ENCODE measurements at places on chromosomes 4 and X.
A peak's percentile ranks its signal among the peaks of the same experiment; 100 is the strongest.

- no peak for DNase-seq
These were observed 209.3 kb downstream of the UGT8 start for GRCh38 chr4:114807759-114808404.

- no peak for DNase-seq
These were observed 166.1 kb upstream of the NUDT6 start for GRCh38 chr4:123088501-123088900.

DNA sequence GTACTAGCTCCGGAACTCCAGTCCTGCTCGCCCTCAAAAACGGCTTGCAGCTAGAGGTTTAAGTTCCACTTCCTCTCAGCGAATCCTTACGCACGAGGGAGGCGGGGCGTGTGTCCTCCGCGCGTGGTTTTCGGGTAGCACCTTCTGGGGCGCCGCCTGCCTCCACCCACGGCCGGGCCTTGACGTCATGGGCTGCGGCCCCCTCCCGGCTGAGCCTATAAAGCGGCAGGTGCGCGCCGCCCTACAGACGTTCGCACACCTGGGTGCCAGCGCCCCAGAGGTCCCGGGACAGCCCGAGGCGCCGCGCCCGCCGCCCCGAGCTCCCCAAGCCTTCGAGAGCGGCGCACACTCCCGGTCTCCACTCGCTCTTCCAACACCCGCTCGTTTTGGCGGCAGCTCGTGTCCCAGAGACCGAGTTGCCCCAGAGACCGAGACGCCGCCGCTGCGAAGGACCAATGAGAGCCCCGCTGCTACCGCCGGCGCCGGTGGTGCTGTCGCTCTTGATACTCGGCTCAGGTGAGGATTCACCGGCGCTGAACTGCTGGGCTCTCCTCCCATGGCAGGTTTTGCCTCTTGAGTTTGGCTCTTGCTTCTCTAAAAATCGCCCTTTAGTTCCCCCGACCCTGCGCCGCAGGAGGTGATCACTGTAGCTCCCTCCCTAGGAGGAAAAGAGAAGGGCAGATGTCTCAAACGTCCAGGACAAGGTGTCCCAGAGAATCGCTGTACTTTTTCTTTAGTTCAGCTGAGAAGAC is at the start of gene AREG:
Gene AREG, plus strand, starts transcription at position 246 of the 752 bp plus-strand sequence. Its CDS starts 210 bp downstream, at position 456.
- DNase-seq = peak; percentile 12

GRCh38 chr4:76156635-76157034 is 8.4 kb upstream of the NUP54 start:
- no peak for DNase-seq

DNA sequence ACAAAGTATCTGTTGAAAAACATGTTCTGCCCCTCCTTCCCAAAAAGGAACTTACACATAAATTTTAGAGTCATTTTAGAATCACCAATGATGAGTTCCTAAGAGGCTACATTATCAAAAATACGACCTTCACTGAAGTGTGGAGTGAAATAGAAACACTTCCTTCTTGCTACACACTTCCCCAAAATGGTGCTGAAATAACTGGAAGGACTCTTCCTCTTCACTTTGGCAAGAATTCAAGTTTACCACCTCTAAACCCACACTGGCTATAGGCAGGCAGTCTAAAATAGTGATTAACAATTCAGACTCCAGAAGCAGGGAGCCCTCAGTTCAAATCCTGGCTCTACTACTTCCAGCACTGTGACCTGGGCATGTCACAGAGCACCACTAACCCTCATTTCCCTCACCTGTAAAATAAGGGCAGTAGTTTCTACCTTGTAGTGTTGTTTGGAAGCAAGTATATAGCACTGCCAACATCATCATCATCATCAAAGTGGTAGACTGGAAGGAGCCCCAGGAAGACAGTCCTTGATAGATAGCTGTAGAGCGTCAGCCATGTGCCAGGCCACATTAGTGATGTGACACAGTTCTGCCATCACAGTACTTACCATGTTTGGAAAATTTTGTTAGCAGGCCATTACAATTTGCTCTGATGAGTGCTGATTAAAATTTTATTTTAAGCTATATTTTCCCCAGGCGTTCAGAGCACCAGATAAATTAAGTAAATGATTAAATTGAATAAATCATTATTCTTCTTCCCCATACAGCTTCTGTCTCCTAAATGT is 103.3 kb downstream of the PARM1 start:
- peak; percentile 23 for DNase-seq

DNA sequence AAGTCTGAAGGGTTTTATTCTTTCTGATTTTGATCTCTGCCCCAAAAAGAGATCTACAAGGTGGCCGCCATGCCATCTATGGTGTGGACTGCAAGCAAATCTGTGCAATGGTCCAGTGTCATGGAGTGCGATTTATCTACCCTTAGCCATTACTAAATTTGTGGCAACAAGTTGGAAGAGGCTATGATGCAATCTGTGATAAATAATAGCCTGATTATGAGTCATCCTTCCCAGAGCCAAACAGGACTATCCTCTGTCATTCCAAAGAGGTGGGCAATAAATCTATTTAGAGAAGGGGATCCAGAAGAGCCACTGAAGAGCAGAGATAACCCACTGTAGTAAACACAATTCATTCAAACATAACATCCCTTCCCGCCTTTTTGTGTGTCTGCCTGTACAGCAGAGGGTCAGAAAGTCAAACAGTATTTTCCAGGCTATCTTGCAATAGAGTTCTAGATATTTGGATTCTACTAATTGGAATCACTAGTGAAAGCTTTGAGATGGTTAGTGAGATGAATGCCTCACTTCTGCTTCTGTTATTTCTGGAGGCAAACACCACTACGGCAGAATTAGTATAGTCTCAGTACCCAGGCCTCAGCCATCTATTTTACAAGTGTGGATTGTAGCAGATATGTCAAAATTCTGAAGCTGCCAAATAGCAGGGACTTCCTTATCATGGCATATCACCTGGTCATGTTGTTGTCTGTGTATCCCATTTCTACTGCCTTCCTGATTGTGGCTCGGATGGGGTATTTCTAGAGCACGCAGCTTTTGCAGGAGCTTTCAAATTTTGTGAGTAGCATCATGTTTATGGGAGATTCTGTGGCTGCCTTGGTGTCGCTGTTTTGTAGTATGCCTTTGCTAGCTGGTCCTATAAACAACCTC is 192.0 kb downstream of the SMIM20 start:
- DNase-seq = no peak

DNA sequence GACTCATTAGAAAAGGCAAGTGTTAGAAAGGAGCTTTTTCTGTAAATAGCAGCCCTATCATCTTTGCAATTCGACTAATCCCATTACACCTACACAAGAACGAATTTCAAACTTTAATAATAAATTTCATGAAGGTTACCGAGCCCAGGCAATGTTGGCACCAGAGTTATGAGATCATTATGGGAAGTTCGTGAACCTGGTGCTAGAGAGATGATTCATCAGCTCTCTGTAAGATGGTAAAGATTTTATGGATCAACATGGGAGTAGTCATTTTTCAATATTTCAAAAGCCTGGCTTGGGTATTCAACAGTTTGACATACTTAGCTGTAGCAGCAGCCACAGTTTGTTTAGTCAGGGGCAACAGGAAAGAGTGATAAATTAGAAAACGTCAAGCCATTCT is 35.8 kb downstream of the AMELX start:
- DNase-seq = no peak

DNA sequence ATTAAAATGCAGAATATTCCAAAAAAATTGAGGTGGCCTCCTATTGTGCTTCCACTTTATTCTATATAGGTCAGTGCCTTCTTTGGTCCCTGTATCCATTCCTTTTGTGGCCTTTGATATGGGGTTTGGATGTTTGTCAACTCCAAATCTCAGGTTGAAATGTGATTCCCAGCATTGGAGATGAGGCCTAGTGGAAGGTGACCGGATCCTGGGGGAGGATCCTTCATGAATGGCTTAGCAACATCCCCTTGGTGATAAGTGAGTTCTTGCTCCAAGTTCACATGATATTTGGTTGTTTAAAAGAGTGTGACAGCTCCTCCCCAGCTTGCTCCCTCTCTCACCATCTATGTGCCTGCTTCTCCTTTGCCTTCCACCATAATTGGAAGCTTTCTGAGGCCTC is 380.6 kb downstream of the INPP4B start:
- DNase-seq = no peak

GRCh38 chr4:182806259-182807252 is 110.6 kb downstream of the DCTD start:
- no peak for DNase-seq

DNA sequence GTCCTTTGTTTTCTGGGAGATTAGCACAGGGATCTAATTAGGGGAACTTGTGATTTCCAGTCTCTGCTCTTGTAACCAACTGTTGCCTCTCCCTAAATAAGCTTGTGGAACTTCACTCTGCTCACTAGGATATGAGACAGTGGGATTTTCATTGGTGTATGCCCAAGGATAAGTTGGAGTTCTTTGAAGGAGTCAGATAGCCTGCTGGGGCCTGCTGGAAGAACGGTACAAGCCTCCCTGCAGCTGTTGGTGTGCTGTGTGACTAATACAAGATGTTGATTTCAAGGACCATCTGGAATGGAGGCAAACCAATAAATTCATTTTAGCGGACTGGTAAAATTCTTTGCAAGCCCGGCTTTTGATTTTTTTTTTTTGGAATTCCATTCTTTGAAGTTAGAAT is 167.0 kb downstream of the AASDH start:
- no peak for DNase-seq

- DNase-seq = no peak
These were observed 124.1 kb upstream of the PDHA2 start for GRCh38 chr4:95715830-95716229.

- no peak for DNase-seq
These were observed 2.4 kb upstream of the MBNL3 start for GRCh38 chrX:132491191-132491590.

GRCh38 chr4:21862917-21863316 is 85.7 kb downstream of the KCNIP4 start:
- no peak for DNase-seq

GRCh38 chrX:118114971-118115370 is 1.6 kb downstream of the KLHL13 start:
- no peak for DNase-seq

DNA sequence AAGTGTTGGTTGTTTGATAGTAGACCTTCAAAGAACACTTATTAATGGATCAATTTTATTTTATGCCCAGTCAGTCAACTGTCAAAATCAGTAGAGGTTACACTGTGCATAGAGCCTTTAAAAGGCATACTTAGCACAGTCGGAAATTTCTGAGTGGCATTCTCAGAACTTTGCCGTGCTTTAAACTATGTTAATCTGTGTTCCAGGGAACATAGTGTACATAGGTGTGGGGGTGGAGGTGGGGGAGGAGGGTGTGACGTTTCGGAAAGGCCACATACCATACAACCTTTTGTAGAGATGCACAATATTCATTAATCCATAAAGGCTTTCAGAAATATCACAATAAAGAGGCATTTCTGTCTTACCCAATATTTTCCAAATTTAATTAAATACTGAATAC is 75.8 kb downstream of the RS1 start:
- DNase-seq = no peak

DNA sequence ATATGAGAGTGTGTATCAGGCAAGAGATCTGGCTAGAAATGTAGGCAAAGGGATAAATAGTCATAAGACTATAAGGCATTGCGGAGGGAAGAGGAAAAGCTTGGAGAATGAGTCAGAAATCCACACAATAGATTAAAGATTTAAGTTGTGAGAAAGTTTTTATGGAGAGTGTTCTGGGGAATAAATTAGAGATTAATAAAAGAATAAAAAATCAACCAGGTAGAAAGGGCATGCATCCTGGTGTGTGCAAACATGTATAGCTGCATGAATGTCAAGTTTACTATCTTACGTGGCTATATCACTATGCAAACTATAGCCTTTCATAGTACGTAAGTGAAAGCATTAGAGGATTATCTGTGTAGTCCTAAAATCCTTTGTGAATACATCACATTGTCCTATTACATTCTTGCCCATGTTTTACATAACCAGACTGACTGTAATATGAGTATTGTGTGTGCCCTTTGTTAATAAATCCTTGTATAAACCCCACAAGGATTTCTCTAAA is 36.9 kb downstream of the SNCA start:
- DNase-seq = no peak

- no peak for DNase-seq
These were observed 191.3 kb upstream of the AADAT start for GRCh38 chr4:170281027-170281426.

GRCh38 chr4:167985565-167985964 is 106.8 kb upstream of the ANXA10 start:
- no peak for DNase-seq

- DNase-seq = no peak
These were observed 419.1 kb downstream of the TMA16 start for GRCh38 chr4:163913571-163913970.

- DNase-seq = no peak
These were observed 856 bp downstream of the SAT1 start for GRCh38 chrX:23783589-23784469.

GRCh38 chr4:118835571-118836300 is at the start of gene SEC24D:
Gene SEC24D (minus strand): TSS chr4:118836126. CDS start chr4:118833696, 2,430 bp downstream.
- DNase-seq = no peak

DNA sequence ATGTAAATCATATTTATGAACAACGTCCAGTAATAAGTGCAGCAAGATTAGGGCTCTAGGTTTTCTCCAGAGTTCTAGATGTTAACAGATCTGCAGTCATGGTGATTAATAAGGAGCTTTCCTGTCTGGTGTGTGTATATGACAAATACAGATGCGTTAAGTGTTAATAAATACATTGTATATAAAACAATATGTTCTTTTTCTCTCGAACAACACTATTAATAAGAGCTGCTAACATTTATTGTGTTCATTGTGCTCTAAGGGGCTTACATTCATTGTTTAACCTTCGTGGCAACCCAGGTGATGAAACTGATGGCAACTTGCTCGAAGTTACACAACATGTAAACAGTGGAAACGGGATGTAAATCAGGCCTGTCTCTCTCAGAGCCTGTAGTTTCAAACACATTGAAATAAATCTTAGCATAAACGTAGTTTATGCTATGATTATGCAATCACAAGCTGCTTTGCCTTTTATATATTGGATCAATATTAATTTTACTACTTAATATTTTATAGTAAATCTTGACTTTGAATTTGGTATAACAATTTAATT is 547 bp upstream of the CLGN start:
- DNase-seq = no peak

DNA sequence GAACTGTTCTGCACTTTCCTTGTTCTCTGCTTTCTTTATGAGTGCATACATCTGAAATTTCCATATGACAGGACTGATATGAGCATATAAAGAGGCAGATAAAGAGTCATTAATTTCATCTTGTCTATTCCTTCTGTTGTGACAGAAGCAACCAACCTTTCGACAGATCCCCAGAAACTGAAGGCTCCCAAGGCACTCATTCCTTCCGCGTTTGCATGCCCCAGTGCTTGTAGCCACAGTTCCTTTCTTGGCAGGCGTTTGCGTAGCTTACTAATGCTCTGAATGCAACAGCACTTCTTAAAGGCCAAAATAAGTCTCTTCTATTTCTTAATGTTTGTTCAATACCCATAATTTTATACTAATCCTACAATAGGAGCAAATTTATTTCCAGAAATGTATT is 94.0 kb upstream of the TBL1X start:
- DNase-seq = no peak

- DNase-seq = no peak
These were observed 26.6 kb upstream of the ADRA2C start for GRCh38 chr4:3739577-3739976.

GRCh38 chrX:19556202-19556601 is 40.9 kb upstream of the MAP3K15 start:
- no peak for DNase-seq

Data from GM12878 (cell line).